Chondrocyte (in vitro differentiated cells): ENCODE measurements at places on chromosomes 2 and 18. TPM values are rescaled to one million over a fixed set of nuclear protein-coding genes. Genes with fewer than 3 reads are reported as not detected.

DNA sequence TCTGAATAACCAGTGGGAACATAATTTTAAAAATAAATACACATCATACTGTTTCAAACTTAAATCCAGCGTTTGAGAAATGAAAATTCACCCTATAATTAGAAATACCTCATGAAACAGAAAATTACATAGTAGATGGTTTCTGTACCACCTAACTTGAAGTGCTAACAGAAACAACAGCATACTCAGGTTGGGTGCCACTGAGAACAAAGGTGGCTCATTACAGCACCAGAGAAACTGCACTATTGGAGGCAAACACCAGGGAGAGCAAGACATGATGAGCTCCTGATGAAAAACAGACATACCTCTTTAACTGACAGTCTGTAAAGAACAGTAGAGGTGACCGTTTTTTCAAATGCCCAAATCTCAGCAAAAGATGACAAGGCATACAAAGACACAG, 12.6 kb downstream of the SULT1C4 start:
- DNase-seq: no peak

GRCh38 chr2:28487258-28487657, 8.6 kb upstream of the PLB1 start:
- DNase-seq: no peak

Gene CWC22
- total RNA-seq: 14.0 to 19.0 TPM (median 14.2 TPM) in 3 replicates

Gene ALLC
- not detected in 3 replicates for total RNA-seq

GRCh38 chr2:88187038-88187676, 17.0 kb downstream of the THNSL2 start:
- DNase-seq: no peak

DNA sequence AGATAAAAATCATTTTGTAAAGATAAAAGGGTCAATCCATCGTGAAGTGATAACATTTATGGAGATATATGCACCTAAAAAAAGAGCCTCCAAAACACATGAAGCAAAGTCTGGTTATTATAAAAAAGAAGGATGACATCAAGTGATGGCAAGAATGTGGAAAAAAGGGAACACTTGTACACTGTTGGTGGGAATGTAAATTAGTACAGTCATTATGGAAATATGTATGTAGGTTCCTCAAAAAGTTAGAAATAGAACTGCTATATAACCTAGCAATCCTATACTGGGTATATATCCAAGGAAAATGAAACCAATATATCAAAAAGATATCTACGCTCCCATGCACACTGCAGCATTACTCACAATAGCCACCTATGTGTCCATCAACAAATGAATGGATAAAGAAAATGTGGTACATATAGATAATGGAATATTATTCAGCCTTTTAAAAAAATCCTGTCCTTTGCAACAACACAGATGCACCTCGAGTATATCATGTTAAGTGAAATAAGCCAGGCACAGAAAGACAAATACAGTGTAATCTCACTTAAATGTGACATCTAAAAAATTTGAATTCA, 28.9 kb downstream of the ABCB11 start:
- DNase-seq: no peak

Gene RIT2
- total RNA-seq: not detected in 3 replicates

DNA sequence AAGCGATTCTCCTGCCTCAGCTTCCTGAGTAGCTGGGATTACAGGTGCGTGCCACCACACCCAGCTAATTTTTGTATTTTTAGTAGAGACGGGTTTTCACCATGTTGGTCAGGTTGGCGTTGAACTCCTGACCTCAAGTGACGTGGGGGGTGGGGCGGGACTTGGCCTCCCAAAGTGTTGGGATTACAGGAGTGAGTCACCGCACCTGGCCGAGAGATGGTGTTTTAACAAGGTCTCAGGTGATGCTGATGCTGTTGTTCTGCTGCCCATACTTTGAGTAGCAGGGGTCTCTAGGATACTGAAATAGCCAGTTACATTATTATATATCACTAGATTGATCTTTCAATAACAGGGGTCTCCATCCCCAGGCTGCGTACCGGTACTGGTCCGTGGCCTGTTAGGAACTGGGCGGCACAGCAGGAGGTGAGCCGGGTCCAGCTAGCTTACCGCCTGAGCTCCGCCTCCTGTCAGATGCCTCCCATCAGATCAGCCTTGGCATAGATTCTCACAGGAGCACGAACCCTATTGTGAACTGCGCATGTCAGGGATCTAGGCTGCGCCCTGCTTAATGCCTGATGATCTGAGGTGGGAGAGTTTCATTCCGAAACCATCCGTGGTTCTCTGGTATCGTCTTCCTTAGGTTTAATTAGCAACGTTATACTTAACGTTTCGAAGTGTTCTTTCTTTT, 48.3 kb upstream of the SLC38A11 start:
- DNase-seq: no peak

- DNase-seq: no peak
Observed at GRCh38 chr18:13496691-13497281, 229.6 kb downstream of the FAM210A start.

GRCh38 chr18:51072586-51073313, 42.7 kb downstream of the SMAD4 start:
- no peak for DNase-seq

Gene IL1R2
- not detected in 3 replicates for total RNA-seq

DNA sequence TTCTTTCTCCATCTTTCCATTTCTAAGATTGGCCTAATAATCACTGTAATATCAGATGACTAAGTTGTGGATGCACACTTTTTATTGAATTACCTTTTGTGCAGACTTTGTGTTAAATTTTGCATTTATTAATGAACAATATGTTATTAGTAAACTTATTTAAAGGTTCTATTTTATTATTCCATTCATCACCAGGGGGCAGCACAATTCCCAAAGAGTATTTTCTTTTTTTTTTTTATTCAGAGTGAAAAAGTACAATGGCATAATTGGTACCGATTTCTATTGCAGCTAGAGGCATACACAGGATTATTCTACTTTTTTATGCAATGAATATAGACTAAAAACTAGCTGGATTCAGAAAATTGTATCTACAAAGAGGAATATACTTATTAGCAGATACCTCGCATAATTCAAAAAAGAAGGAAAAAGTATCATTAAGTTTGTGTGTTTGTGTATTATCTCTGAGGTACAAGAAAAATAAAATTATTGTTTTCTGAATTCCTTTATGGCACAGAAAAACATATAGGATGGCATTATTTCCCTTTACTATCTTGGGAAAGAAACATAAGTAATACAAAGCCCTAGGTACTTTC, 390.6 kb downstream of the ERBB4 start:
- no peak for DNase-seq

DNA sequence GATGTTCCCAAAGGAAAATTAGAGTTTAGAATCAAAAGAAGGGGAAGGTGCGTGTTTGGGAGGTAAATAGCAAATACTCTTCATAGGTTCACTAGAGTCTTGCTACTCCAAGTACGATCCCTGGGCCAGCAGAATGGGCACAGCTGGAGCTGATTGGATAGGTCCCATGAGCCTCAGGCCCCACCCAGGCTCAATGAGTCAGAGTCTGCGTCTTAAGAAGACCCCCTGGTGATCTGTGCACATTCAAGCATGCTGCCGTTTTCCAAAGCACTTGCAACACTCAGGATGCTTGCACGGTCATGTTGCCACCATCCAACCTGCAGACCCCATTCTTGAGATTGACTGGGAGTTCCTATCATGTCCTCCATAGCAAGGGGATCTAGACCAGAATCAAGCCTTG, 40.5 kb downstream of the ABCG8 start:
- no peak for DNase-seq

Gene TMEFF2
- 1.4 to 8.6 TPM (median 1.5 TPM) in 3 replicates for total RNA-seq

DNA sequence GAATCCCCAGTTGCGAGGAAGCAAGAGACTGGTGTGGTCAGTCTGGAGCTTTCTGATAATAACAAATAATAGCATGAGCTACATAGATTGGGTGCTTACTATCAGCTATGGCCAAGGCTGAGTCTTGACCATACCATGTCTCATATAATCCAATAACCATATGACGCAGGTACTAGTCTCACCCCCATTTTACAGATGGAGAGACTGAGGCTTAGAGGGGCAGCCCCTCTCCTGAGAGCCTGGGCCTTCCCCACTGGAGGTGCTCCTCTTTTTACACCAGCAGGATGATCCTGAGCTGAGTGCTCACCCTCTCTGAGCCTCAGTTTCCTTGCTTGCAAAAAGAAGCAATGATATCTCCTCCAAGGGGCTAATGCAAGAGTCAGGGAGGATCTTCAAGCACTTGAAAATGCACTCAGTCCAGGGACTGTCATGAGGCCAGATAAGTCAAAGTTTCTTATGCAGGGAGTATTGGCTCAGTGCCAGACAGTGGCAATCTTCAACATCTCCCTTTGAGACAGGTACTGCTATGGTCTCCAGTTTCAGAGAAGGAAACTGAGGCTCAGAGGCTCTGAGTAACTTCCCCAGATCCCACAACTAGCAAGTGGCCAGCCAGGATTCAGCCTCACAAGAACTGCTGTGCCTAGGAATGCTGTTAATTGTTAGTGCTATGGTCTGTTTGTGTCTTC, 149.7 kb downstream of the TFCP2L1 start:
- DNase-seq: no peak
